ENCODE measurements at places on chromosomes 12 and 14.

DNA sequence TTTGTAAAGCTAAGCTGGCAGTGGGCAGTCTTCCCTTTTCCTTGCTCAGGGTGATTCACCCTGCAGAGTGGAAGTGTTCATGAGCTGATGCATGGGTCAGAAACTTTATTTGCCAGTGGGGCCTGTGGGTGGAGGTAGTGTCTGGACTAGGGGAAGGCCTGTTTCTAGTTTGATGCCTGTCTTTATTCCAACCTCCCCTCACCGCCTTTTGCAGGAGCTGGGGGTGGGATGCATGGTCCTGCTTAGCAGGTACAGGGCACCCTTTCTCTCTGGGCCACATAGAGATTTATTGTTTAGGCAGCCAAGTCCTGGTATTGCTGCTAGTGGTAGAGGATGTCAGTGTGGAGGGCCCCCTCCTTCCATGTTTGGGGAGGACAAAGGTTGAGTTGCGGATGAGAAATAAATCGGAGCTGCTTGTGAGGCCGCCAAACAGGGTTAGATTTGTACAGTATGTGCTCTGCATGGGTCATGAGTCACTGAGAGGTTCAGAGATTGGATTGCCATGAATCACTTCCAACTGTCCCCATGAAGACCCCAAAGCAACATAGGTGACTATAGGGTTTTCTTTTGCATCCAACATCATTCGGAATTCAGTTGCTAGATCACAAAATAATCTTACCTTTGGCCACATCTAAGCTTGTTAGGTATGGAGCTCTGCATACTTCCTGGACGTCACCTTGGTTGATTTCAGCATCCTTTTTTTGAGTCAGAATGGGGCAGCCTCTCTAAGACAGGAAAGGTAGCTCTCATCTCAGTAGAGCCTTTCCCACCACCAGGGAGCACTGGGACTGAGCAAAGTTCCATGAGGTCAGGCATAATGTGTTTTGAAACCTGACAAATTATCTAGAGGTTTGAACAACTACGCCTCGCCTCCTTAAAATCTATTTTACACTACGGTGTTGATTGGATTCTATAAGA lies 8.8 kb downstream of the SMOC1 start:
- no peak for DNase-seq

- DNase-seq, result no peak
These were observed 1.0 kb downstream of the PRPF39 start for GRCh38 chr14:45084946-45085346.

DNA sequence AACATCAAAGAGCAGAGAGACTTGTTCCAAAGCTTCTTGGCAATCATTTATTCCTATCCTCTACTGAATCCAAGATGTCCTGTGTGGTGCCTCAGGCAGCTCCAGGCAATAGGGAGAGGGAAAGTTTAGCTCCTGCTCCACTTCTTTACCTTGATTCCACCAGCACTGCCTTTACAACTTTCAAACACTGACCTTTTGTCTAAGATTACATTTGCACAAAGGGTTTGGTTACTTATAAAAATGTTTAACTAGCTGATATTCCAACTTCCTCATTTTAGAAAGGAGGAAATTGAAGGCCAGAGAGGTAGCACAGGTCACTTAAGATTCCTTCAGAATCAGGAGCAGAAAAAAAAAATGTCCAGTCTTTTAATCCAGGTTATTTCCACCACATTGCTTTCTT lies 192.7 kb downstream of the BTG1 start:
- DNase-seq, result no peak

DNA sequence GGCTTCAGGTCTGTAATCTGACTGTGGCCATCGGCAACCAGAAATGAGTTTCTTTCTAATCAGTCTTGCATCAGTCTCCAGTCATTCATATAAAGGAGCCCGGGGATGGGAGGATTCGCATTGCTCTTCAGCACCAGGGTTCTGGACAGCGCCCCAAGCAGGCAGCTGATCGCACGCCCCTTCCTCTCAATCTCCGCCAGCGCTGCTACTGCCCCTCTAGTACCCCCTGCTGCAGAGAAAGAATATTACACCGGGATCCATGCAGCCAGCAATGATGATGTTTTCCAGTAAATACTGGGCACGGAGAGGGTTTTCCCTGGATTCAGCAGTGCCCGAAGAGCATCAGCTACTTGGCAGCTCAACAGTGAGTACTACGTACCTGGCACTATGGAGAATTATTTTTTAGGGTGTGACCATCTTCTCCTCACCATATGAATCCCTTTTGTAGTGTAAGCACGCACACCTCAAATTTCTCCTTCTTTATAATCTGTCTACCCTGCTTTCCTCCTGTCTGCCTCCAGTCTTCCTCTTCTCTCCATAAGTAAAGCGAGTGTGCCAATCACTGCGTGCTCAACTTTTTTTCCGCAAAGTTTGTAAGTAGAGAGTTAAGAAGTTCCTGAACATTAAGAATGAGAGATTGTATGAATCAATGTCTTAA lies at the start of gene TPH2:
TPH2 (plus strand) TSS at position 118 of the 658 bp plus-strand sequence; CDS start at position 260, 142 bp downstream.
- DNase-seq, result peak; percentile 47

DNA sequence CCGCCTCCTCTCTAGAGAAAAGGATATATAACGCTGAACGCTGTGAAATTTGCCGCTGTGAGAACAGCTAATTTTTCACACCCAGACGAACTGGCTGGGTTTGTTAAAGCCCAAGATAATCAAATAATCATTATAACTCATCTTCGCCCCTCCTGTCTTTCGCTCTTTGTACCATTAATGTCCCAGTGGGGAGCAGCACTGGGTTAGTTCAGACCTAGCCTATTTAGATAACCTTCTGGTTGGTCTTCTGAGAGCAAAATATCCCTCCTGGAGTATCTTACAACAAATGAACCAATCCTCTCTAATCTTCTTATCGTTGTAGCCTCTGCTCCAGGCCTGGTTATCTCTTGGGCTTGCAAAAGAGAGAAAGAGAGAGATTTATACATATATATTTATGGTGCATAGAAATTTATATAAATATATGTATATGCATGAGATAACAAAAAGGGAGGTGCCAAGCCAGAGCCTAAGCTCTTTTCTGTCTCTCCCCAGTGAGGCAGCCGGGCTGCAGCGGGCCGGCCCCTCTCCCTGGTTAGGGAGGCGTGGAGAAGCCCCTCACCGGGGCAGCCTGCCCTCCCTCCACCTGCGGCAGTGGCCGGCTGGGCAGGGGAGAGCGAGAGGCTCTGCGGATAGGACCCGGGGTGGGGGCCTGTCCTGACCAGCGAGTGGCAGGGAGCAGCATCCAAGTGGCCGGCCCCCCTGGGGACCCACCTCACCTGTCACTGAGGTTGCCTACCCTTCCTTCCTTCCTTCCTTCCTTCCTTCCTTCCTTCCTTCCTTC lies 202.0 kb upstream of the LHX5 start:
- DNase-seq, result no peak

DNA sequence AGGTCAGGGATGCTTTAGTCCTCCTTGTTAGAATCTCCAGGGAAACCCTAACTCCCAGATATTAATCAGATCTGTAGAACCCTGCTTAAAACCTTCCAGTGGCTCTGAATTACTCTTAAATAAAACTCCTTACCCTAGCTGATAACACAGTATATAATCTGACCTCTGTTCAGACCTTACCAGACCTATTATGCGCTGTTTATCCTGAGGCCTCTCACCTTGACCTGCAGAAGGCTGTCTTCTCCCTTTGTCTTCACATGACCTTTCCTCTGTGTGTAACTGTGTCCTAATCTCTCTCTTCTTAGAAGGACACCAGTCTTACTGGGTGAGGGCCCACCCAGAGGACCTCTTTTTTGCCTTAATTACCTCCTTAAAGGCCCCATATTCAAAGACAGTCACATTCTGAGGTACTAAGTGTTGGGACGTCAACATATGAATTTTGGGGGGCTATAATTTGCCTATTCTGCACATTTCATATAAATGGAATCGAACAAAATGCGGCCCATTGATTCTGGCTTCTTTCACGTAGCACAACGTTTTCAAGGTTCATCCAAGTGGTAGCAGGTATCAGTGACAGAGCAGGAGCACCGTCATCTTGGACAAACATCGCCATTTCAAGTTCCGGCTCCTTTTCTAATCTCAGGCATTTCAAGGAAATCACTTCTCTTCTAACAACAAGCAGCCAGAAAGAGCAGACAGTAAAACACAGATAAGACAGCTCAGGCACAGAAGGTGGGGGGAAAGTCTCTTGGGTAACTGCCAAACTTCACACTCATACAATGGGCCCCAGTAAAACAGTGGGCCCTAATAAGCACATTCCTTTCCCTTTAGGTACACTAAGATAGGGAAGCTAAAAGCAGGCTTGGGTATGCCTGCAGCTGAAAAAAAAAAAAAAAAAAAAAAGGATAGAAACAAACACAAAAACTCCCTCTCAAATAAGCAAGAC lies 200.2 kb upstream of the NUDT4 start:
- no peak for DNase-seq

GRCh38 chr14:44396226-44396625 lies 110.9 kb downstream of the FSCB start:
- no peak for DNase-seq

DNA sequence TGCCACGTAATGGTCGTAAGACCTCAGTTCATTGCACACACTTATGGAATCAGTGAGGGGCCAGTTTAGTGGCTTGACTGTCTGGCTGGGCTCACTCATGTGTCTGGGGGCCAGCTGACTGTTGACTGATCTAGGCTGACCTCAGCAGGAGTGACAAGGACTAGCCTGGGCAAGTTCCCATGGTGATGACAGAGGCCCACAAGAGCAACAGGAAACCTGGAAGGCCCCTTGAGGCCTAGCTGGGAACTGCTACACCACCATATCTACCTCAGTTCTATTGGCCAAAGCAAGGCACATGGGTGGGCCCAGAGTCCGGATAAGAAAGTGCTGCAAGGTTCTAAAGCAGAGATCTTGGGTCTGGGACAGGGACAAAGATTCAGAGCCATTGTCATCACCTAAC lies 21.3 kb upstream of the RFLNA start:
- DNase-seq, result no peak

GRCh38 chr14:69325646-69326265 lies 65.8 kb downstream of the GALNT16 start:
- no peak for DNase-seq

GRCh38 chr12:51118706-51119105 lies 35.3 kb upstream of the CSRNP2 start:
- no peak for DNase-seq

DNA sequence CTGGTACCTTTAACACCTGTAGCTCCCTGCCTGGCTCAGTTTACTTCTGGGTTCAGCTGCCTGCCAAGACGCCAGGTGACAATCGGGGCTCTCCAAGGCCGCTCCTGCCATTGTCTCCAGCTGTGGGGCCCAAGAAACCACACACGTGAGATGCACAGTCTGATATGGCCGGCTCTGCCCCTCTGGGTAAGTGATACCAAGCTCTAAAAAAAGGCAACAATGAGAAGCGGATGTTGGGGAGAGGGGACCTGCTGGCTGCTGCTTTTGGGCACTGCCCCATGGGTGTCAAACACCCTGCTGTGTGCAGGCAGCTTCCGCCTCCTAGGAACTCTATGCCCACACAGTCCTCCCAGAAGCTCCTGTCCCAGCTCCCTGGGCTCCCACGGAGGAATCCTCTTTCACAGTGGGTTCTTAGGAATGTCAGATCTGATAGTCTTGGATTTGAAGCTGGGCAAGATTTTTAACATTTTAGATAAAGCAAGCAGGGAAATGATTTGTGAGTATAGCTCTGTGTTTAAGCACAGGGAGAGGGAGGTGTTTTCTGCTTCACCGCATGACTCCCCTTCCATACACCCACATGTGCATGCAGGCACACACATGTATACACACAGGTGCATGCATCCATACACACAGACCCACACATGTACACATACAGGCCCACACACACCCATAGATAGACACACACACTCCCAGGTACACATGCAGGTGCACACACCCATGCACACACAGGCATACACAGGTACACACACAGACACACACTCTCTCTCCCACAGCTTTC lies 1135.8 kb downstream of the BCL11B start:
- no peak for DNase-seq

DNA sequence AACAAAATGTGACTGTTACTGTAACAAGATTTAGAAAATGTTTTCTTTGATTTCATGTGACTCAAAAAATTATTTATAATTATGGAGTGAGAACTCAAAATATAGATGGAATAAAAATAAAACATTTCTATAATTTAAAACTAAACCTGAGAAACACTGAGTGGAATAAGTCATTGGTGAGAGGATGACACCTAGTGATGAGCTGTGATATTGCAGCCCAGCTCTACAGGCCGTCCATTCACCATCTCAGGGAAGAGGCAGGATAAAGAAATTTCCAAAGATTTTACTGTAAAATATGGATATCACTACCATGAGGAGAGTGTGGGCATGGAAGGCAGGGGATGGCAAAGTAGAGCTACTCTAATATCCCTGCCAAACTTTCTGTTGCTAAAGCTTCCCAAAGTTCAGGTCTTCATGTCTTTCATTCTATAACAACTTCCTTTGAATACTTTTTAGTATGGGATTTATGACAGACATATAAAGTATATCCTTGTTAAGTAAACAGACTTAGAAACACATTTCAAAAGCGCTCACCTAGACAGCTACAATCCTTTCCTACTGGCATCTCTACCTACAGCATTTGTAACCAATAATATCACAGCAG lies 308.0 kb downstream of the ITPR2 start:
- peak; percentile 9 for DNase-seq

DNA sequence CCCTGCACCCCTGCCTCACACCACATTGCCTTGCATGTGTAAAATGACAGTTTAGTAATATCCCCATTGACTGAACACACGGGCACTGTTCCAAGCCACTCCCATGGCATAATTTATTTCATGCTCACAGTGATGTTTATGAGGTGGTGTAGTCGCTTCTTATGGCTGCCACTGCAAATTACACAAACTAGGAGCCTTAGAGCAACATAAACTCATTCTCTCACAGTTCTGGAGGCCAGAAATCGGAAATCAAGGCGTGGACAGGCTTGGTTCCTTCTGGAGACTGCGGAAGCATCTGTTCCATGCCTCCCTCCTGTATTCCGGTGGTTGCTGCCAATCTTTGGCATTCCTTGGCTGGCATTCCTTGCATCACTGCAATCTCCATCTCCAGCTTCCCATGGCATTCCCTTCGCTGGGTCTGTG lies 97.3 kb downstream of the RIN3 start:
- DNase-seq, result no peak

DNA sequence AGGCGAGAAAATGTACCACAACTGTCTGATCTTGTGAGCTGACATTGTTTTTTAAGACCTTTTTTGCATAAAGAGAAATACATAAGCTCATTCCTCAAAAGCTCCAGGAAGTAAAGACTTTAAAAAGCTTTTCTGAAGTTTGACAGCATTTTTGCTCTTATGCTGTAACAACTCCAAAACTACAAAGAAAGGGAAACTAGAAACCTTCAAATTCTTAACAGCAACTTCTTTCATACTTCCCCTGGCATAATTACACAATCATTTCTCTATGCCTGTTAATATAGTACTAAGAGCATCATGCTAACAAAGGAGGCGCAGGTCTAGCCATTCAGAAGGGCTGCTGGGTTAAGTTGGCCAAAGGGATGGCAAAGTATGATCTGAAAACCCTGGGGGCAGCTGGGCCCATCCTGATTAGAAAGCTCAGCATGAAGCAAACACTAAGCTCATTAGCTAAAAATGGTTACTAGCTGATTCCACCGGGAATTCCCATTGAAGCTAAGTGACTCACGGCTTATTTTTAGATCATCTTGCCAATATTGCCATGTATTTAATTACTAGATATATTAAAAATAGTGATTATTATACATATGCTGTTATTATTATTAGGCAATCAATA lies 26.1 kb upstream of the ANP32D start:
- no peak for DNase-seq
